ENCODE measurements at places on chromosomes 12 and 14.
A peak's percentile ranks its signal among the peaks of the same experiment; 100 is the strongest.

GRCh38 chr12:123038966-123039365 lies 58.5 kb downstream of the ARL6IP4 start:
- DNase-seq: no peak

DNA sequence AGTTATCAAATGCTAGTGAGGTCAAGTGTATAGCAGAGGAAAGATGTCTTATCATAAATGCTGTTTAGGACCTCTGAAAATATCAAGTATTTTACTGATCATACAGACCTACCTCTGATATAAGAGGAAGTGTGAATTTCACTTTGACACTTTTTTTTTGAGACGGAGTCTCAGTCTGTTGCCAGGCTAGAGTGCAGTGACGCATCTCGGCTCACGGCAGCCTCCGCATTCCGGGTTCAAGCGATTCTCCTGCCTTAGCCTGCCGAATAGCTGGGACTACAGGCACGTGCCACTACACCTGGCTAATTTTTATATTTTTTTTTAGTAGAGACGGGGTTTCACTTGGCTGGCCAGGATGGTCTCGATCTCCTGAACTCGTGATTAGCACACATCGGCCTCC lies 55.1 kb upstream of the PIK3C2G start:
- no peak for DNase-seq

GRCh38 chr14:95527387-95528002 lies 7.4 kb upstream of the GLRX5 start:
- DNase-seq: peak; percentile 74

GRCh38 chr12:116551952-116552772 lies 7.0 kb upstream of the MAP1LC3B2 start:
- no peak for DNase-seq

- no peak for DNase-seq
Observed at GRCh38 chr12:49648712-49649003, 25.3 kb downstream of the PRPF40B start.

DNA sequence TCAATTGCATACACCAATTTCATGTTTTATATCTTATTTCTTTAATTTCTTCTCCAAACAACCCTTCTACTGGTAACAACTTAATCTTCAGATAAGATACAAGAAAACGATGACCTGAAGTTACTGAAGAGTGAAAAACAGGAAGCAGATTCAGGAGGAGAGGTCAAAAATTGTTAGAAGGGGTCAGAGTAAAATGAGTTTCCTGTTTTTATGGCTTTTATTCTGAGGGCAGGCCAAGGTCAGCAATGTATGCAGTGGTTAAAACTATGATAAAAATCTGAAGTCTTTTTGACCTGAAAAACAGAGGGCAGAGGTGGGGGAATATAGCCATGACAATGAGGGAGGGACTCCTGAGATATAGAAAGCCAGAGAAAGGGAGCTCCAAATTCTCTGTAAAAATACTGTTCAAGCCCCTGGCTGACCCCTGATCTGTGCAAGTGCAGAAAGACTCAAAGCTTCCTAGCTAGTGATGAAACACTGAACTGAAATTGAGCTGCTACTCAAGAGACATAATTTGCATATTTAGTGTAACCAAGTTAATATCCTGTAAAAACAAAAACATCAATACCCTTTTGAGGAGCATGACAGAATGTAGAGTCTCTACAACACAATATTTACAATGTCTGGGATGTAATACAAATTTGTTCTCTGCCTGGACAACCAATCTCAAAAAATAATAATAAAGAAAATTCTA lies 514.3 kb upstream of the SEL1L start:
- DNase-seq: no peak

DNA sequence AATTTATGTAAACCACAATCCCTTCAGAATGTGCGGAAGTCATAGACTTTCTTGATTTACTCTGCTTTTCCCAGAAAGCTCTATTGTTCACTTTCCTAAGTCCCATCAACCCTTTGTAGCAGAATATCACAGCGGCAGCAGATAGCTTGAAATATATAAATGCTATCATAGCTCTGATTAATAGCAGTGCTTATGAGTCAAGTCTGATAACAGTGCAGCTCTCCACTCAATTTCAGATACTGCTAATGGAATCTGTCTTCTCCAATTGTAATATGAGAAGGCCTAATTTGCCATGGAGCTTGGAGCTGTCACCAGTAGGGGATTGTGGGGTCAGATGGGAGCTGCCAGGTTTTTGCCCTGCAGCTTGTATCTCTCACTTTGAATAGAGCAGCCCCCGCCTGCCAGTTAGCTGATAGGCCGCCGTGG lies 10.9 kb downstream of the TMEM260 start:
- DNase-seq: no peak

GRCh38 chr12:127770118-127770517 lies 496.9 kb upstream of the TMEM132C start:
- DNase-seq: no peak

GRCh38 chr12:15732341-15733061 lies 56.7 kb downstream of the EPS8 start:
- no peak for DNase-seq

GRCh38 chr12:64085996-64086395 lies 136.1 kb downstream of the KICS2 start:
- DNase-seq: no peak

- DNase-seq: peak; percentile 74
Observed at GRCh38 chr12:67747869-67748742, 99.6 kb downstream of the DYRK2 start.

DNA sequence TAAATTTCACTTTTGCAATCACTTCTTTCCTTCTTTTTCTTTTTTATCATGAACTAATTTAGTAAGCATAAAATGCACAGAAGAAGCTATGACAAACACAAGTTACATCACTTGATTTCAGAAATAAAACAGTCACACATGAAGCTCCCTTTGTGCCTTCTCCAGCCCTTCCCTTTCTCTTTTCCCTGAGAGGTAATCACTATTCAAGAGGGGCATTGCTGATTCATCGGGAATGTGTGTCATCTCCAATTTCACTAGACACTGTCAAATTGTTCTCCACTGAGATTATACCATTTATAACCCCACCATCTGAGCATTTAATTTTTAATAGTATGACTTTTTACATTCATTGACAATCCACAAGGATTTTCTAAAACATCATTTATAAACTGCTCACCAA lies 91.6 kb upstream of the PTPRQ start:
- no peak for DNase-seq

- DNase-seq: no peak
Observed at GRCh38 chr12:103313894-103314293, 181.9 kb downstream of the C12orf42 start.

GRCh38 chr12:132391326-132392041 lies 62.1 kb upstream of the GALNT9 start:
- no peak for DNase-seq

DNA sequence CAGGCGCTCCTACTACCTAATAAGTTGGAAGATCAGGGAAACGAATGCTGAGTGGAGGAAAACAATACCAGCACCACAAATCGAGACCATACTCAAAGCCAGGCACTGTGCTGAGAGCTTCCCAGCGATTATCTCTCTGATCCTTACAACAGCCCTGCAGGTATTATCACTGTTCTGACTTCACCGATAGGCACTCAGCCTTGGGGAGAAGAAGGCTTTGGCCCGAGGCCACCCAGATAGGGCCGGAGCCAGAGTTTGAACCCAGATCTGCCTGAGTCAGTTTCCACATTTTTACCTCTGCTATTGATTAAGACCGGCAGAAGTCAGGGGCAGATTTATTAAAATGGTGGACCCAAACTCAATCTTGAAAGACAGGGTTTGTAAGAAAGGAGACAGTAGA lies 4.9 kb downstream of the SVOP start:
- no peak for DNase-seq

DNA sequence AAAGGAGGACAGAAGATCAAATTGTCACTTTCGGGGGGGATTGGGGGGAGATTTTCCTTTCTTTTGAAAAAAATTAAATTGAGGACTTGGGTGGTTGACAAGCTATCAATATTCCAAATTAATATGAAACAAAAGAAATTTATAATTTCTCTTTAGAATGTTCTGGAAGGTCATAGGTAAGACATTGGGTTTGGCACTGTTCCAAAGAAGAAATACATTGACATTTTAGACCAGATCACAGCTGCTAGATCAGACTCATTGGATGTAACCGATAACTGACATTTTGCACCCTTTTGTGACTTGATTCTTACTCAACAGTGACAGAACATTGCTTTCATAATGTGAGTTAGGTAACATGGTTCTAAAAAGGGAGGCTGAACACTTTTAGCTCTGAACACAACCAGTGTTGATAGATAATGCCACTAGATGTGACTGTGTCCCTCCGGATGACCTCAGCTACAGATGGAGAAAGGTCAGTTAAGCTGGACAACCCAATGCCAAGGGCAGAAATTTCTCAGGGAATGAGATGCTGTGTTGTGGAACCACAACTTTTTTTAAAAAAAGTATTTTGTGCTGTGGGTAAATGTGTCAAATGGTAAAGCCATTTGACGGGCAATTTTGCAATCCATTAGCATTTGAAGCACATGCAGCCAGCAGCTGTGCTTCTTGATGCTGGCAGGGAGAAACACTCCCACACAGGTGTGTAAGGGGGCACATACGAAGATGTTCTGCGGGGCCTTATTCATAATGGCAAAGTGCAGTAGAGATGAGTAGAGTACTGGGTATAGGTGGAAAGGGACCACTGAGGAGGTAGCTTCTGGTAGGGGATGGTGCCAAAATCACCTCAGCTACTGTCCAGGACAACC lies 62.9 kb downstream of the RFX4 start:
- no peak for DNase-seq

GRCh38 chr12:80118565-80119324 lies 19.4 kb downstream of the OTOGL start:
- DNase-seq: peak; percentile 13

GRCh38 chr14:102873131-102873530 lies 49.3 kb upstream of the AMN start:
- no peak for DNase-seq

- no peak for DNase-seq
Observed at GRCh38 chr14:66782853-66783252, 274.9 kb downstream of the GPHN start.

DNA sequence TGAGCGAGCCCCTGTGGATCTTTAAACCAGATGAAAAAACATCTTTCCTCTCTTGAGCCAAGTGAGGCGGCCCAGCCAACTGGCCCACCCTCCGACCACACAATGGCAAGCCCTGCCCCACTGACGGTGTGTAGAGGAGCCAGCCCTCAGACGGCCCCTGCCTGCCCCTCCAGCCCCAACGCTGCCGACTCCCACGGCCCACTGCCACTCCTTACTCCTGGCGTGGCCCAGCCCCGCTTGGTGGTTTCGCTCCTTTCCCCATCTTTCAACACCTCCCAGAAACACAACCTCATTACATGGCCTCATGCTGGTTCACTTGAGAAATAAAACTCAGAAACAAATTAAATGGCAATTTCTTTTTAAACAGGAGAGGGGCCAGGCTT lies 80.6 kb upstream of the DICER1 start:
- no peak for DNase-seq

DNA sequence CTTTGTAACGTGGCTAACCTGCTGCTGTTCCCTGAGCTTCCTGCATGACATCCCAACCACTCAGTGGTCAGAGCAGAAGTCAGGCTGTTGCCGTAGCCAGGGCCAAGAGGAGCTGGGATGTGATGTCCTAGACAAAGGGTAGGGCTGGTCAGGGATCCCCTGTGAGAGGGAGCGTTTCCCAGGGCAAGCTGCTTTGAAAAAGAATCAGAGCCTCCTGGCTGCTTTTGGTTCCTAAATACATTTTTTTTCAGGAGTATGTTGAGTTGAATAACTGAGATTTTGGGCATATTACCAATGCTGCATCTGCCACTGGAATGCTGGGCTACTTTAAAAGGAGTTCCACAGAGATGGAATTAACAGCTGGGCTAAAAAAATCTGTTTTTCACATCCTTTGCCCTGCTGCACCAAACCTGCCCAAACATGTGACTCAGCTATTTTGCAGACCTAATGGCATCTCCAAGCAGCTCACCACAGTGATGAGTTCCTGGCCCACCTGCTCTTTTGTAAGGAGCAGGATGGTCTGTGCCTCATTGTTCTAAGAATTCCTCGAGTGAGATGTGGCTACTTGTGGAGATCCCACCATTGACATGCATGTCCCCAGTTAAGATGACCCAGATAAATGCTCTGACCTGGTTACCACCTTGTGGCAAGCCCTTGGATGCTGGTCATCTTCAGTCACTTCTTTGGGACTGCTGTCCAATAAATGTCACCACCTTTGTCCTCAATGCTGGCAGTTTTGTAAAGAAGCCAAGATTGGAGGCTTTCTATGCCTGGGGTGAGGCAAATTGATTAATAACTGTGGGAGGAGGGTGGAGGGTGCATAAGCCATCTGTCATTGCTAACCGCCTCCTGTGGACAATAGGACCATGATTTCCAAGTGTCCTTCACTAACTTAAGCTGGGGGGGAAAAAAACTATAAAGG lies 24.1 kb downstream of the ANKRD13A start:
- DNase-seq: no peak

- DNase-seq: no peak
Observed at GRCh38 chr12:92543359-92543758, 159.4 kb upstream of the PLEKHG7 start.
